Esophagus mucosa (tissue), 1 donor: ENCODE measurements at places on chromosomes 12 and 14. TPM values are rescaled to one million over a fixed set of nuclear protein-coding genes. Genes with fewer than 3 reads are reported as not detected.

Gene RASAL1
- 53.1 TPM for total RNA-seq

Gene CLEC1B
- not detected for total RNA-seq

Gene ZNF664
- 38.4 TPM for total RNA-seq

Gene HSPA2
- 14.0 TPM for total RNA-seq

Gene PKP2
- 13.7 TPM for total RNA-seq

Gene IFT43
- 21.6 TPM for total RNA-seq

Gene ST8SIA1
- total RNA-seq: 1.5 TPM

Gene TXNDC16
- total RNA-seq: 3.5 TPM

Gene AEBP2
- 38.4 TPM for total RNA-seq

Gene APOF
- total RNA-seq: not detected

Gene ESPL1
- total RNA-seq: 33.8 TPM

Gene GPR162
- 0.76 TPM for total RNA-seq

Gene IRF9
- 44.2 TPM for total RNA-seq

Gene PPFIBP1
- total RNA-seq: 57.3 TPM

Gene TRPV4
- total RNA-seq: 7.3 TPM

Gene ADAMTS20
- total RNA-seq: not detected

Gene GPR68
- 11.6 TPM for total RNA-seq

Gene RIPK3
- total RNA-seq: 10.5 TPM

Gene TMEM117
- 14.3 TPM for total RNA-seq

Gene BHLHE41
- total RNA-seq: 5.8 TPM

Gene ARHGAP9
- 2.0 TPM for total RNA-seq

Gene GLIPR1
- total RNA-seq: 4.1 TPM

Gene MYF5
- not detected for total RNA-seq

Gene DEPDC4
- total RNA-seq: 0.68 TPM
